GM20000 (cell line): ENCODE measurements at places on chromosomes 7 and 10.

GRCh38 chr7:101085162-101085964 lies at the start of gene TRIM56:
Gene TRIM56 (plus strand): TSS chr7:101085481. CDS start chr7:101087313, 1,832 bp downstream.
- peak; percentile 95 for DNase-seq

DNA sequence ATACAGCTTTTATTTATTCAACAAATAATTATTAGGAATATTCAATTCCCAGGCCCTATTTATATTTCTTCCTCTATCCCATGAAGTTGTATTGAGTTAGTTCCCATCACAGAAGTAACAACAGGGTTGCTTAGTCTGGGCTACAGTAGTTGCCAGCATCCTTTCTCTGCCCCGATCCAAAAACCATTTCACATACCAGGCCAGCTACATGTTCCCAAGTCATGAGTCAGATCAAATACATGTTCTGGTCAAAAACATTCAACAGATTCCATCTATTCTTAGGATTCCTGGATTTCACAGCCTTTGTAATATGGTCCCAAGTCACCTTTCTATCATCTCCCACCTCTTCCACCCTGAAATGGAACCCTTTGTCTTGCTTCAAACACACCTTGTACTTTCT lies 91.6 kb downstream of the RAB11FIP2 start:
- DNase-seq, result no peak

DNA sequence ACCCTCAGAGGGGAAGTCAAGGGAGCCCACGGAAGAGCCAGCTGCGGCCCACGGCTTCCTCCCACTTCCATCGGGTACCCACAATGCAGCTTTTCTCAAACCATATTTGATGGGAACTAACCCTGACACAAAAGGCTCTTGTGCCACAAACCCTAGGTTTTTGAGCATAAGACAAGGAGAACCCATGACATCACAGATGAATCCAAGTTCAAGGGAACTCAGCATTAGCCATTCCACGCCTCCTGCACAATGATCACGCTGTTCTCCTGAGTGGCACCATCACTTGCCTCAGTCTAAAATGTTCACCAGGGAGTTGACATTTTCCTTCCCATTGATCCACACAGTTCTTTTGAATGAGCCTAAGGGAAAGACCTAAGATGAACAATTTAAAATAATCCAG lies 70.4 kb downstream of the ITIH5 start:
- DNase-seq, result no peak

DNA sequence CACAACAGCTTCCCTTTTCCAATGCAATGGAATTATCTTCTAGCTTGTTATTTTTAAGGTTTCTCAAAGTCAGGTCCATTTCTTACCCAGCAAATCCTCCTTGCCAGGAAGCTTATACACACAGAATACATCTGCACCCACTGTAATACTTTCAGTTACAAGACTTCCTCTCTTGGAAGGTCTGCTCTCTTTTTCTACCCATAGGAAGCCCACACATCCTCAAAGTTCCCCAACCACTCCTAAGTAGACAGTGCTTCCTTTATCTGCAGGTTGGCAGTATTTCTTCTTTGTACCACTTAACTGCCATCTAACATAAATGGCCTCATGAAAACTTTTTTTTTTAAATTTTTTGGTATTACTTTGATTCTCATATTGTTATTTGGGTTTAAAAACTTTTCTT lies 155.6 kb downstream of the TAX1BP1 start:
- no peak for DNase-seq
